ENCODE measurements at places on chromosomes 7 and 10.
A peak's percentile ranks its signal among the peaks of the same experiment; 100 is the strongest.

DNA sequence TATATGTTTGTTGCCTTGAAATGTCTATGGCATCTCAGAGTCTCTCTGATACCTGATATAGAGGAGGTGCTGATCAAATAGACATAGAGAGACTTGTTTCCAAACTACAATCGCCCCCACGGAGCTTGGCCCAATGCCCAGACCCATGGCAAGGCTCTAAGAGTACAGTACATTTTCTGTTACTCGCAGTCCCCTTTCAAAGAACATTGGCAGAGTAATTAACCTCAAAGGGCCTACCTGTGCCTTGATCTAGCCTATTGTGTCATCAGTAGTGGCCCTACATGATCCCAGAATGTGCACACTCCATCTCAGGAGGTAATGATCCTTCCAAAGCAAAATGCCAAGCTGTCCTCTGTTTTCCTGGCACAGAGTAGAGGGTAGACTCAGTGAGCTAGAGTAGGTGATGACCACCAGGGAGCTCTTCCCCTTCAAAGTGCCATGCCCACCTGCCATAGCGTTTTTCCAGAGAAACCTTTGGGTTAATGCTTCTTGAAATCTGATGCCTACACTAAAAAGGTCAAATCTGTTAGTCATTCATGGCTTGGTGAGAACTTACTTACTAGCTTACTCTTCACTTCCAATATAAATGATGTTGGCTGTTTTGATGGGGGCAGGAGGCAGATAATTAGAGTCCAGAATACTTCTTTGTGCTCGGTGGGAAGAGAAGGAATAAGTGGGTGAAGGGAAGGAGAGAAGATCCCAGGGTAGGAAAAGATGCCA is 41.2 kb upstream of the ACSL5 start:
- DNase-seq: no peak

DNA sequence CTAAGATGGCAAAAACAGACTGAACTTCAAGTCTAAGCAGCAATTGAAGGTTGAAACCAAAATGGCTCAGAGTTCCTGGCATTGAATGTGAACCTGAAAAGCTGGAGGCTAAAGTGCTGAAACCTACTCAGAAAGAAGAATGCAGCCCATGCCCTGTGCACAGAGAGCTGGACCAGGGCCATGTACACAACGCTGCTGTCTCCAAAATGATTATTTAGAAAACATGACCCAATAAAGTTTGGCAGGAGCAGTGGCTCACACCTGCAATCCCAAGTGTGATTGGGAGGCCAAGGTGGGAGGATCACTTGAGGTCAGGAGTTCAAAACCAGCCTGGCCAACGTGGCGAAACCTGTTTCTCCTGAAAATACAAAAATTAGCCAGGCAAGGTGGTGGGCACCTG is 158.9 kb downstream of the AKR1D1 start:
- no peak for DNase-seq

GRCh38 chr10:106971411-106971831 is 193.1 kb downstream of the SORCS1 start:
- DNase-seq: no peak

DNA sequence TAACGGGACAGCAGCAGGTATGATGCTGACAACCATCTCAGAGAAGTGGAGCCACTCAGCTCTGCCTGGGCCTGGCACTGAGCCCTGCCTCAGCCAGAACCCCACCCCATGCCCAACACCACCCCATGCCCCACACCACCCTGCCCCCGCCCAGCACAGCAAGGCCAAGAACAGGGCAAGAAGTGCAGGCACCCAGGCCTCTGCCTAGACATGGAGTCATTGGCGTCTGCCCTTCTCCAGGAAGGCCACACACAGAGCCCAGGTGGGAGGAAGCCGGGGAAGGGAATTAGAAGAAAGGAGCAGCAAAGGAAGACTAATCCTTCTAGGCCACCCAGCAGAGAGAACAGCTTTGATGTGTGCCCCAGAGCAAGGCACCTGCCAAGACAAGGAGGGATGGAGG is 18.9 kb downstream of the CAMK2G start:
- no peak for DNase-seq

DNA sequence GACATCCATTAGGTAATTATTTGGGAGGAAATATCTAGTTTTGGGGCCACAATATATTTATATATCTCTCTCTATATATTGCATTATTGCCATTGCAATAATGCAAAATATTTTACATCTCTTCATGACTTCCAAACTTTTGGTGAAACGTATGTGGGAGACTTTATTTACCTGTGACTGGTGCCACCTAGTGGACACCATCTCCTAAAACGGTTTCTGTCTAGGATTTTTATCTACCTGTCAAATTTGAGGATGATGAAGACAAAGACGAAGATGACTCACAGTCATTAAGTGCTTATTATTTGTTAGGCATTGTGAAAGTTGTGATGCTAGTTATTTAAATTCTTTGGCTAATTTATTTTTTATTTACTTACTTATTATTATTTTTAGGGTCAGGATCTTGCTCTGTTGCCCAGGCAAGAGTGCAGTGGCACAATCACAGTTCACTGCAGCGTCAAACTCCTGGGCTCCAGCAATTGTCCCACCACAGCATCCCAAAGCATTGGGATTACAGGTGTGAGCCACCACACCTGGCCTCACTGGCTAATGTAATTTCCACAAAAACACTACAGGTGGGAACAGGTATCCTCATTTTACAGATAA is 18.7 kb upstream of the CBLL1 start:
- peak; percentile 43 for DNase-seq

DNA sequence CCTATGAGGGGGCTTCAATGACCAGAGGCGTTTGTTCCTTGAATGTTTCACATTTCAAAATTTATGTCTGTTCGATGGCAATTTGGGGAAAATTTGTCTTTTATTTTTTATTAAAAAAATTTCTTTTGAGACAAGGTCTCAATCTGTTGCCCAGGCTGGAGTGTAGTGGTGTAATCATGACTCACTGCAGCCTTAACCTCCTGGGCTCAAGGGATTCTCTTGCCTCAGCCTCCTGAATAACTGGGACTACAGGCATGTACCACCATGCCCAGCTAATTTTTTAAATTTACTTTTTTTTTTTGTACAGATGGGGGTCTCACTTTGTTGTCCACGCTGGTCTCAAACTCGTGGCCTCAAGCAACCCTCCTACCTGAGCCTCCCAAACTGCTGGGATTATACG is 39.7 kb downstream of the OTUD1 start:
- no peak for DNase-seq

DNA sequence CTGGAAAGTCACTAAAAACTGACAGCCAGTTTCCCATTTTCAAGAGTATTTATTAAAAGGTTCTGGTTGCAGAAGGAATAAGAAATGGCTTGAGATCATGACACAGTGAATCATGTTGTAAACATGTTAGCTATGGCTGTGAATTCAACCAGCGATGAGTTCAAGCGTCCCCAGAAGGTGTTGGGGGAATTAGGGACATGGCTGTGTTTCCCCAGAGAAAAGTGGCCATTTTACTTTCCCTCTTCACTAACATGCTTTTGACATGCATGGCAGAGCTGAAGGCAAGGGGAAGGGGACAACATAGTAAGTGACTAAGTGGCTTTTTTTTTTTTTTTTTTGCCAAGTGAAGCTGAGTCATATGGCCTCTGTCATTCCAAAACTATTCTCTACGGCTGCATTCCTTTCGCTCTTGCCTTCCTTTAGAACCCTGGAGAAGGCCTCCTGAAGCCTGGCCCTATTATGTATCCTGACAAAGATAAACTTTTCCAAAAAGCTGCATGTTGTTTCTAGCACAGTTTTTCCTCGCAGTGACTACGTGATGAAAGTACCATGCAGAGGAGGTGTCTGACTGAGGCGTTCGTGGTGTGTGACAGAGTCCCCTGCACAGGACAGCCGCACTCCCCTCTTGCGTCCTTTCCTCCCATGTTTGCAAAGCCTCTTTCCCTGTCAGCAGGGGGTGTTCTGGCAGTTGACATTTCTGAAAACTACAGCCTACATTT is 46.9 kb downstream of the EGFR start:
- no peak for DNase-seq

DNA sequence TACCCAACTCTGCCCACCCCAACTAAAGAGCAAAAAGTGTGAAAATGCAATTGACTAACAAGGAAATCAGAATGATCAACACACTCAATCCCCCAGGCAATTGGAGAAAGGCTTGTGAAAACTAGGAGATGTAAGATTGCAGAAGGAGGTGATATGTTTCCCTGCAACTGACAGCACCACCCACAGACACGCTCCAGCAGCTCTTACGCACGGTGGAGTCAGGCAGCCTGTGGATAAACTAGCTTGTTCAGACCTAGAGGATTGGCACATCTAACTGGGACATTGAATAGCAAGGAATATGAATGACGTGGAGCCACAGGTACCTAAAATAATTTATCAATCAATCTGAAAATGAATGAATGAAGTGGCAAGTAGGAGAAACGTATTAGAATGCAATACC is 125.7 kb upstream of the MYO3A start:
- DNase-seq: no peak

- DNase-seq: no peak
These were observed 442.9 kb downstream of the AUTS2 start for GRCh38 chr7:70040970-70041766.

DNA sequence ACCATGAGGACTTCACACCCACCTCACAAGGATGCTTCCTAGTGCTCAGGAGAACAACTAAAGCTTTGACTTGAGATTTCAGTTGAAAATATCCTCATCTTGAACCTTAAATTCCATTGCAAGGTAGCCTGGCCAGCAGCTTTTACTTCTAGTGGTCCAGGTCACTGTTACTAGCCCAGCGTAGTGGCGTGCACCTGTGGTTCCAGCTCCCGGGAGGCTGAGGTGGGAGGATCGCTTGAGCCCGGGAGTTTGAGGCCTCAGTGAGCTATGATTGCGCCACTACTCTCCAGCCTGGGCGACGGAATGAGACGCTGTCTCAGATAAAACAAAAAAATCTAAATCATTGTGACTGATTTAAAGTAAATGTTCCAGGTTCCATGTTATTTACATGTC is 28.3 kb upstream of the PRKAR1B start:
- DNase-seq: no peak

DNA sequence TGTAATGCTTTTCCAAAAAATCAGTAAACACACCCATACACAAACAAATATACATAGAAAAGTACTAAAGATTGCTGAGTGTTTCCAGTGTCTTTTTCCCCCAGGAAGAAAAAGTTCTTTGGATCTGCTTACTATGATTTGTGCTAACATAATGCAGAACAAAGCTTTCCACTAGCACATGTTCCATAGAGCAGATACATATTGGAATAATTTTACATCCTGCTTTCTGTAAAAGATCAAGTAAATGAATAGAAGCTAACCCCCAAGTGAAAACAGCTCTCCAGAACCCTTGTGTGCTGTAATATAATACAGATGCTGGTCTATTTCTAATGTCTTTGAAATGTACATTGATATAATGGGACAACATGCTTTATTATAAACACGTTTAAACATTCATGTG is 125.5 kb downstream of the PON1 start:
- DNase-seq: no peak
